ENCODE measurements at places on chromosomes 16 and 17.

DNA sequence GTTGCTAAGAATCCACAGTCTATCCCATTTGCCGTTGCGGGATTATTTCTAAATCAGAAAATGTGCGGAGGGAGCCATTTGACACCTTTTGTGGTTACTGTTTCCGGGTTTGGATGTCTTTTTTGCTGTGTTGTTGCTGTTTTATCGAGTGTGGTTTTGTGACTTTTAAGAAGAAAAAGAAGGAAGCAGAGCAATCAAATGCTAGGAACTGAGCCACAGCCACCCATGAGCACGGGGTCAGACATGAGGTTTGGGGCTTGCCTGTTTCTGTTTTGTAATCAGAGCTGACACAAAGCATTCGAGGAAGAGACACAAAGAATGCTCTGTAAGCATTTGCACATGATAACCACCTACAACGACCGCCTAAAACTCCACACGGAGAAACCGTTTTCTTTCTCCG is 53.1 kb upstream of the CHMP6 start:
- peak; percentile 26 for DNase-seq

DNA sequence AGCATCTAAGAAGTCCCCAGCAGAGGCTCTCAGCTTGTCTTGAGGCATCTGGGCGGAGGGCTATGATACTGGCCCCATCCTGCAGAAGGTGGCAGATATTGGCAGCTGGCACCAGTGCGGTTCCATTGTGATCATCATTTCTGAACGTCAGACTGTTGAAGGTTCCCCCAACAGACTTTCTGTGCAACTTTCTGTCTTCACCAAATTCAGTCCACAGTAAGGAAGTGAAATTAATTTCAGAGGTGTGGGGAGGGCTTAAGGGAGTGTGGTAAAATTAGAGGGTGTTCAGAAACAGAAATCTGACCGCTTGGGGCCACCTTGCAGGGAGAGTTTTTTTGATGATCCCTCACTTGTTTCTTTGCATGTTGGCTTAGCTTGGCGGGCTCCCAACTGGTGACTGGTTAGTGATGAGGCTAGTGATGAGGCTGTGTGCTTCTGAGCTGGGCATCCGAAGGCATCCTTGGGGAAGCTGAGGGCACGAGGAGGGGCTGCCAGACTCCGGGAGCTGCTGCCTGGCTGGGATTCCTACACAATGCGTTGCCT is at the start of gene CIITA:
Gene CIITA (plus strand): TSS at position 404 of the 543 bp plus-strand sequence. CDS start 129 bp downstream, at position 533.
- peak; percentile 65 for DNase-seq

DNA sequence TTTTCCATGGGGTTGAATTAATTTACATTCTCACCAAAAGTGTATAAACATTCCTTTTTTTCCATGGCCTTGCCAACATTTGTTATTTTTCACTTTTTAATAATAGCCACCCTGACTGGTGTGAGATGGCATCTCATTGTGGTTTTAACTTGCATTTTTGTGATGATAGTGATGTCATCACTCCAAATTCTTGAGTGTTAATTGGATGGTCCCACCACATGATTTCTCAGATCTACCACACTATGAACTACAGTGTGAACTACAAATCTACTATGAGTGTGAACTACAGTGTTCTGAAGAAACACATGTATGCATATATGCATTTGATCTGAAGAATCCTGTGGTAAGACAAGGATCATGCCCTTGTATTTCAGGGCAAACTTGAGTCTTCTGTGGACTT is 340.1 kb downstream of the ABCC12 start:
- no peak for DNase-seq

- DNase-seq = no peak
Measured at GRCh38 chr17:80885947-80886582, 105.6 kb upstream of the CHMP6 start.

DNA sequence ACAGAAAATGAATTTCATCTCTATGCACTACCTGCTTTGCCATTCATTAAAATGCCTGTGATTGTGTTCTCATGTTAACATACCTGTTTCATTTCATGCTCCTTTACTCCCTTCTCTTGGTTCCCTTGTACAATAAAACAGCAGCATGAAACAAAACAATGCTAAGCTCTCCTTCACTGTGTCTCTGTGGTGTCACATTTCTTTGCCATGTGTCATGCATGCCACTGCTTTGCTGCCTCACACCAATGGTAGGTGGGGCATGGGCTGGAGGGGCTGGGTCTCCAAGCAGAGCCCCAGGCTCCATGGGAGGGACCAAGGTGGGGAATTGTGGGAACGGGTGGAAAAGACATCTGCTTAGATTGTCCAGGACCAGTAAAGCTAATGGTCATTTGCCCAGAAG is 83.6 kb downstream of the RGS9 start:
- DNase-seq = no peak

DNA sequence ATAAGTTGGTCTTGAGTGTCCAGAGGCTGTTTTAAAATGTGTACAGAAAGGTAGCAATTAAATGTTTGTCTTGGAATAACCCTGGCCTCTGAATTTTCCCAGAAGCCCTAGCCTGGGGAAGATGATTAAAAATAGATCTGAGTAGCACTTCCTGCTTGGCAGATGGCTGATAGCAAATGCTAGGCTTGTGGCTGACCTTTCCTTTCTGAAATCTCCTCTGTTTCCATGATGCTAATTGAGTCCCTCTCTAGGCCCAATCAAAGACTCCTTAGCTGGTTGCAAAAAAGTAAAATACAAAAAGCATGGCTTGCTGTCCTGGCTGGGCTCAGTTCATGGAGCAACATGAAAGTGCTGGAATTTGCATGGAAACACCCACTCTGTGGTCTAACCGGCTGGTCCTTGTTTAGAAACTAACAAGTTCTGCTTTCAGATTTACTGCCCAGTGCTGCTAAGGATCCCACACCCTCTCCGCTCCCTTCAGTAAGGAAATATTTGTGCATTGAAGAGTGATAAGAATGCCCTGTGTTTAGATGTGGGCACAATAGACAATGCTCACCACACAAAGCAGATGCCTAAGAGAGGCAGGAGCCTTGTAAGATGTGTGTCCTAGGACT is 40.8 kb downstream of the YPEL2 start:
- no peak for DNase-seq

- no peak for DNase-seq
Measured at GRCh38 chr17:48624544-48625494, 1.3 kb downstream of the HOXB9 start.

- DNase-seq = no peak
Measured at GRCh38 chr17:43712397-43712796, 46.2 kb downstream of the SOST start.

DNA sequence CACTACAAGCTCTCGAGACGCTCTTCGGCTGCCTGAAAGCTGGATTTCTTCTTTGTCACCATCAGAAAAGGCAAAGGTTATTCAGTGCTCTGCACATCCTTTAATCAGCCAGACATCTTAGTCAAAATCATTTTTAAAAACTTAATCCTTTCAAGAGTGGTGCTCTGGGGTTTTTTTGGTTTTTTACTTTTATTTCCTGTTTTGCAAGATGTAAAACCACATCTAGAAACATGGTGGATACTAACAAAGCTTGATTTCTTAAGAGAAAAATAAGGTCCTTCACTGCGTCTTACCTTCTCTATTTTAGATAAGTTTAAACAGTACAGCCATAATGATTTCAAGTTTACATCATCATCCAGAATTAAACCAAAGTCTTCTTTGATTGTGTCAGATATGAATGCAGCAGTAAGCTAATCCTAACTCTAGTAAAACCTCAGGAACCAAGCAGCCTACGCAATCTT is 6.3 kb downstream of the ANKRD11 start:
- DNase-seq = no peak

DNA sequence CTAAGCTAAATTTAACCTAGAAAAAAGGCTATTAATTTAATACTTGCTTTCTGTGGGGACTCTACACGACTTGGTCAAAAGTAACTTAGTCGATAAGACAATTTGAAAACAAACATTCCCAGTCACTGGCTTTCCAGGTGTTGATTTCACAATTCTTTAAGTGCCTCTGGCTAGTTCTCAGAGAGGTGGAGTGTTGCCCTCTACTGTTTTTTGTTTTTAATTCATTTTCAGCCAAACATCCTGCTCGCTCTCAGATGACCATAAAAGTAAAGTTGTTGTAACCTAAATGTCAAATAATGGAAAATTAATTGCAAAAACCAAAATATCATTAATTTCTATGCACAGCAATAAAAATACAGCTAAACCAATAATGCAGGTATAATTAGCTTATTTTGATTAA is 107.1 kb downstream of the MYO1D start:
- DNase-seq = no peak

GRCh38 chr16:27639561-27640276 is 89.8 kb downstream of the KATNIP start:
- no peak for DNase-seq

DNA sequence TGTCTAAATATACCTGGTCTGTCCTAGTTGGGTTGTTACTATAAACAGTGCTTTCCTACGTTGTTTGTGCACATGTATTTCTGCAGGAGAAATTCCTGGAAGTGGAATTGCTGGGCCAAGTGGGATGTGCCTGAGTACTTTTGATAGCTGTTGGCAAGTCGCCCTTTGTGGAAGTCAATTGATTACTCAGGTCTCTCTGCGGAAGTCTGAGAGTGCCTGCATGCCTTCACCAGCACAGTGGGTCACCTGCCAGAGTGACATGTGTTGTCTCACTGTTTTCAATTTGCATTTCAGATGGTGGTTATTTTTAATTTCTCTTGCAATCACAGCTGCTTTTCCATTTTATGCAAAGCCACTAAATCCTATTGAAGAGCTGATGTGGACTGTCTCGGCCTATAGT is 2.3 kb upstream of the MVD start:
- no peak for DNase-seq

- peak; percentile 30 for DNase-seq
Measured at GRCh38 chr16:27326738-27327585, 13.2 kb downstream of the IL4R start.

- no peak for DNase-seq
Measured at GRCh38 chr16:3951861-3952736, 71.6 kb upstream of the CREBBP start.

DNA sequence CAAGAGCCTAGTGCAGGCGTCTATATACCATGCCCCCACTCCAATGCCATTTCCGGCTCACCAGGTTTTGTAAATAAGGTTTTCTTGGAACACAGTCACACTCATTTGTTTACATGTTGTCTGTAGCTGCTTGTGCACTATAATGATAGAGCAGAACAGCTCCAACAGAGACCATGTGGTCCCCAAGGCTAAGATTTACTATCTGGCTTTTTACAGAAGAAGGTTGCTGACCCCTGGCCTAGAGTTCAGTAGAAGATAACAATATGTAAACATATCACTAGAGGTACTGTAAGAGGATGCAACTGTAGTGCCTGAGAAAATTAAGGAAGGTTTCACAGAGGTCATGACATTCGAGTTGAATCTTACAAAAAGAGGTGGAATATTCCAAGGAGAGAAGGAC is 66.3 kb downstream of the CACNG1 start:
- DNase-seq = no peak

- no peak for DNase-seq
Measured at GRCh38 chr16:8543258-8543657, 47.1 kb downstream of the TMEM114 start.

- DNase-seq = no peak
Measured at GRCh38 chr17:9199571-9200551, 178.6 kb downstream of the NTN1 start.

DNA sequence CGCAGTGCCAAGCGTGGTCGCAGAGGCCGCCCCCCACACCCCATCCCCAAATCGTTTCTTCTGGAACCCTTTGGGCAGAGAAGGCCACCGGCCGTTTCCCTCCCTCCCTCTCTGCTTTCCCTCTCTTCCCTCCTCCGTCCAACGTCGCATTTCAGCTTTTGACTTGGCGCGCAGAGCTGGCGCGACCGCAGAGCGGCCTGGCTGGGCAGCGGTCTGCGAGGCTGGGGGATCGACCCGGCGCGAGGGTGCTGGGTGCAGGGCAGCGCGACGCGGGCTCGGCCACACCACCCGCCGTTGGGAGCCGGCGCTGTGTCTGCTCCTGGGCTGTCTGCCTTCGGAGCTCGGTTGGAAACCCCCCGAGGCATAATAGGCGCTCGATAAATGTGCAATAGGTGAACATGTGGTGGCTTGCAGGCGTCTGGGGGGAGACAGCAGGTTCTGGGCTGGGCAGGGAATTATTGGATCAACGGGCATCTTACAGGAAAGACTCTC is 2.8 kb upstream of the NTN3 start:
- no peak for DNase-seq

GRCh38 chr16:15650698-15651171 is 690 bp downstream of the NDE1 start:
- peak; percentile 23 for DNase-seq

GRCh38 chr17:82753201-82753464 is 1.3 kb downstream of the TBCD start:
- DNase-seq = no peak

DNA sequence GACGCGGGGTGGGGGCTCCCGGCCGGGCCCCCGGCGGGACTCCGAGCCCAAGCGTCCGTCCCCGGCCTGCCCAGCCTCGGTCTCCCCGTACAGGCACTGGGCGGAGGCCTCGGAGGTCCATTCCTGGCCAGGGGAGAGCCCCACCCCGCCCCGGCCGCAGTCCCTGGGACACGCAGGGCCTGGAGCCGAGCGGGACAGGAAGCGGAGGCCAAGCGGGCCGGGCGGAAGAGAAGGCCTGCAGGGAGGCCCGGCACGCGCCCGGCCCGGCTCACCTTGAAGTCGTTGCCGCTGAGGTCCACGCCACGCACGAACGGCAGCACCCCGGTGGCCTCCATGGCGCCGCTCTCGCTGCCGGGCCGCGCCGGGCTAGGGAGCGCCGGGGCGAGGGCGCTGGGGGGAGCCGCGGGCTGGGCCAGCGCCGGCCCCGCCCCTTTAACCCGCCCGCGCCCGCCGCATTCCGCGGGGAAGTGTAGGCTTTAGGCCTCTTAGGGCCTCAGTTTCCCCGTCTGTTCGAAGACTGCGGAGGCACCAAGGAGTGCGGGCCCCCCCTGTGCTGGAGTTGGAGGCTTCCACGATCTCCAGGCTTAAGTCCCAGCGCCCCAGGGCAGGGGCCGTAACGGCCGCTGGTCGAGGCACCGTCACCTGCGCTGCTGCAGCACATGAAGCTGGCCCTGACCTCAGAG is at the start of gene FLII:
Gene FLII (minus strand): TSS at position 383 of the 683 bp plus-strand sequence. CDS start 48 bp downstream, at position 335.
- DNase-seq = no peak

DNA sequence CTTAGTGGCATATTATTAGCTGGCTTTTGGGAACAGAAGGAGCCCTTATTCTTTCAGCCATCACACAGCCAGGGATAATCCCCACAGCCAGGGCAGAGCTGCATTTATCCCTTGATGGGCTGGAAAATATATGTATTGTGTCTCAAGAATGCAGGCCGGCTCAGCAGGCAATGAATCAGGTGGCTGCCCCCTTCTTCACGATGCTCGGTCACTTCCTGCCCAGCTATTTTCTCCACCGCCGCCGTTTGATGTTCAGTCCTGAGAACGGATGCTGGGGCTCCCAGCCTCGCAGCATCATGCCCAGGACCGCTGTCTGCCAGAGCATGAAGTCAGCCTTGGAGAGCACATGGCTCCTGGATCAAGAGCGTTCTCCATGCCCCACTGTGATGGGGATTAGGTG is 4.3 kb upstream of the MYH3 start:
- DNase-seq = no peak

DNA sequence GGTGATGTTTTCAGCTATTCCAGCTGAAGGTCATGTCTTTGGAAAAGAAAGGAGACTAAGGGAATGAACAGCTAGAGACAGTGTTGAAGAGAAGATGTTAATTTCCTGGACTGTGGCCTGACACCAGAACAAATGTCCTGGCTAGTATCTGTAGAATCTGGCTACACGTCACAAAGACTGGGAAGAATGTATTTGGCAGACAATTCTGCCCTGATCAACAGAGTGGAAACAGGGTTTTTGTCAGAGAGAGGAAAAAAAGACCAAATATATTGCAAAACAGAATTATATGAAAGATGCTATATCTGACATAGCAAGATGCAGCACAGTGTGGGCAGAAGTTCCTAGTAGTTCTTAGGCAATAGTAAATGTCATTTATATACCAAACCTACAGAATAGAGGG is 17.0 kb upstream of the ANKFN1 start:
- no peak for DNase-seq

All from stimulated activated CD8-positive, alpha-beta memory T cell treated with anti-CD3 and anti-CD28 coated beads, Interleukin-7, amount 100 ng/mL, for 48 hours (primary cell).